ENCODE measurements at places on chromosomes 1 and 21.
A peak's percentile ranks its signal among the peaks of the same experiment; 100 is the strongest.

DNA sequence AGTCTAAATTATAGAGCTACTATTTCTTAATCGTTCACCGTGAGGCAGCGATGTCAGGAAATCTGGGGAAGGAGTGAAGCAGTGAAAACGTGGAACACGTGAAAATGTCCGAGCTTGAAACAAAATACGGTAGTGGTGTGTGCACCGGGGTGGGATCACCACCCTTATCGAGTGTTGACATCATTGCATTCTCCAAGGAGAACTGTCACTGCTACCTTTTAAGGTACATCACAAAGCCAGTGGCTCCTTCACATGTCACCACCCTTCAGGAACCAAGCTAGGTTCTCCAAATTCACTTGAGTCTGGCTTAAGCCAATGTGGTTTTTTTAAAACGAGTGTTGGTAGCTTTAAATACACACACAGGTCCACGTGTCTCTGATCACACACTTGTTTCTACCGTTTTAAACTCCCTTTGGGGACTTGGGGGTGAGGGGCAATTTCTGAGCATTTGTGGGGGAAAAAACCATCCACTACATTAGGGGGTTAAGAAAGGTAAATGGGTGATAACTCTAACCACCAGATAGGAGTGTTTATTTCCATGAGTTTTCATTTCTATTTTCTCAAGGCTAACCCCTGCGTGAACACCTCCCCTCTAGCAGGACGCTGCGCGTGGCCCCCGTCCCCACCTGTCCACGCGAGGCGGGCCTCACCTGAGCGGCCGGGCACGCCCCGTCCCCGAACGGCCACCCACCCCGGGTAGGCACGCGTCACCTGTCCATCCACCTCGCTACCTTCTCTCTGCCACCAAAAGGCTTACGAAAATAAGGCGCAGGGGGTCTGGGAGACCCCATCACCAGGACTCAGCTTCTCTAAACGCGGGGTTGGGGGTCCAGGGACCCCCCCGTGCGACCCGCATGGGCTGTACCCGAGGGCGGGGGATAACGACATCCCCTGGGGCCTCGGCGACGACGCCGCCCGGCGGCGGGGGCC, 978 bp downstream of the PRDM15 start:
- DNase-seq: peak; percentile 54

DNA sequence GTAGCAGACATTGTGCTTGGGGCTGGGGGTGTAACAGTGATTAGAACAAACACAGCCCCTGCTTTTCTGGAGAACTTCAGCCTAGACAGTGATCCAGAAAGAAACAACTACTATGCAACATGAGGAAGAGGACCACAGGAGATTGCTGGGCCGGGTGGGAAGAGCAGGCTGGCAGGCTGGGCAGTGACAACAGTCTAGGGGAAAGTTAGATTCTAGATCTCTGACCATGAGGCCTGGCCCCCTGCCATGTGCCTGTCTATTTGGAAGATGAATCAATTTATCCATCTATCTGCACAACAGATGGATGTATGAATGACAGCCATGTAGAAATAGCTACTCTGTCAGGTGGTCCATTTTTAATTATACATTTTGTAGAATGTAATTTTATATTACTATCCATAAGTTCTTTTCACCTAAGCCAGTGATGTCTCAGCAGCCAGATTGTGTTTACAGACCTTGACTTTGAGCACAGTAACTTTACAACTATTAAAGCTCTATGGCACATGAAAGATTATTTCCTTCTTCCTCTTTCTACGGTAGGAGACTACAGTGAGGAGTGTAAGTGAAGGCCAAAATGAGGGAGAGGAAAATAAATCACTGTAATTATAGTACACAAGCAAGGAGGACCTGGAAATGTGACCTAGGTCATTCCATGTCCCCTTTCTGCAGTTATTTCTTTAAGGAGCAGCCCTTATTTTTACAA, 15.5 kb downstream of the CLIC6 start:
- DNase-seq: no peak

- DNase-seq: peak; percentile 52
Observed at GRCh38 chr1:118481126-118481525, 296.1 kb upstream of the SPAG17 start.

DNA sequence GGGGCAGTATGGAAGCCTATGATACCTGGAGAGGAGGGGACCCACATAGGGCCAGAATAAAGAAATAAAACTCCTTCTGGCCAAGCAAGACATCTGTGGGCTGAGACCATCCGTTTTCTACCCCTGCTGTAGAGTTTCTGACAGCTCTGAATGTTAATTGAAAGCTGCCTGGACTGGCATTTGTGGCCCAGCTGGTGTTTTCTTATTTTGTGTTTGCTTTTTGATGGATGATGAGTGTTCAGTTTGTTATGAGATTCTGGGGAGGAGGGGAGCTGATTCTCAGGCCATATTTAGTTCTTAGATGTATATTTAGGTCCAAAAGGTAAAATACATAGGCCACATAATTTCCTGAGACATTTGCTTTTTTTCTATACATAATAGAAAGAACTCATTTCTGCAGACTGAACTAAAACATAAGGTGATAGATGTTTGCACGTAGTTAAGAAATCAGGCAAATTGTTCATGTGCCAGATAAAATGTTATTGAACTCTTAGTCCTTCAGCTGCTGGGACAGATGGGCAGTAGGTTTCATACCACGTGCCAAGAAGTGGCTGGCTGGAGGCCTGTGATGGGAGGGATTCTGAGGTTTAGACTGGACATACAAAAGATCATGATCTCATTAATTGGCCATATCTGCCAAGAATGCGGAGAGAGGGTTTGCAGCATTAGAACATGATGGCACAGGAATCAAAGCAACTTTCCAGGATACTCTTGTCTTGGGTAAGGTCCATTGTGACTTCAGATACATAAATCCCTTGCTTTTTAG, 54.1 kb downstream of the DSCAM start:
- DNase-seq: no peak

DNA sequence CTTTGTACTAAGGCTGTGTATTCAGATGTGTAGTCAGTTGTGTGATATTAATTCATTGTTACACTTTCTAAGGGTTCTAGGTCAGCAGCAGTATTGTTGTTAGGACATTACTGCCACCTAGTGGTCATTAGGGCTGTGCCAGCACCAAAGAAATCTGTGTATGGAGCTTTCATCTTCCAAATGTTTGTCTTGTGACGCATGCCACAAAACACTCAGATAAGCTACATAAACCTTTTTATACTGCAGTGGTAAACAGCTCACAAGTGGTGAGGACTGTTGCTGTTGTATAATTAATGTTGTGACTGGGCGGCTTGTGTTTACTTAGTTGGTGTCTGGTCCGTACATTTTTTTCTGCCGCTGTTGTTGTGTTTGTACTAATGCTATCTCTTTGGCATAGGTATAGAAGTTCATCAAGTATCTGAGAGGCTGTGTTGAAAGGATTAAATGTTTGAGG, 51.7 kb downstream of the S1PR1 start:
- peak; percentile 37 for DNase-seq

DNA sequence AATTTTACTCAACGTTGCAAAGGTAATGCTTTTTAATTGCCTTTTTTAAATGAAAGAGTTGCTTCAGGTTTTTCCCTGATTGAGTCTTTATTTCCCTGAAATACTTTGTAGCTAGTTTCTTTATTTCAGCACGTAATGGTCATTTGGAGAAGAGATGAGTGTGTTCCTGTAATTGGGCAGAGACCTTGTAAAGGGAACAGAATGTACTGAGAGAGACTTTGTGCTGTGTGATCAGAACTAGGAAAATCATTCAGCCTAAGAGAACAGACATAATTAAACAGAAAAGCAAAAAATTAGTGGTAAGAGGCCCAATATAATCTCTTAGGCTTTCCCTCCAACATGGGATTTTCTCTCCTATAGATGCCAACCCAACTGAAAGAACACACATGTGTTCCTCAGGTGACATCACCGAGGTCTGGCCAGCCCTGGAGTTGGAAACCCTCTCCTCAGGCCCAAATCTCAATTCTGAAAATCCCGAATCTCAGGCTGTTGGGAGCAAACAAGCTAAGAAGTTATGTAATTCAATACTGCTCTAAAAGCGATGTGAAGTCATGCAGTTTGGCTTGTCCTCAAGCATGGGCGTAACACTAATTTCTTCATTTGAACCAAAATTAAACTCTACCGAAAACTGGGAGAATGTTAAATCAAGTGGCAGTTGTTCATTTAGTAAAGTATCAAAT, 102.0 kb downstream of the TGFB2 start:
- no peak for DNase-seq

- no peak for DNase-seq
Observed at GRCh38 chr21:43321111-43321510, 105.8 kb downstream of the SIK1 start.

- DNase-seq: no peak
Observed at GRCh38 chr1:110718452-110718851, 43.7 kb upstream of the KCNA3 start.

DNA sequence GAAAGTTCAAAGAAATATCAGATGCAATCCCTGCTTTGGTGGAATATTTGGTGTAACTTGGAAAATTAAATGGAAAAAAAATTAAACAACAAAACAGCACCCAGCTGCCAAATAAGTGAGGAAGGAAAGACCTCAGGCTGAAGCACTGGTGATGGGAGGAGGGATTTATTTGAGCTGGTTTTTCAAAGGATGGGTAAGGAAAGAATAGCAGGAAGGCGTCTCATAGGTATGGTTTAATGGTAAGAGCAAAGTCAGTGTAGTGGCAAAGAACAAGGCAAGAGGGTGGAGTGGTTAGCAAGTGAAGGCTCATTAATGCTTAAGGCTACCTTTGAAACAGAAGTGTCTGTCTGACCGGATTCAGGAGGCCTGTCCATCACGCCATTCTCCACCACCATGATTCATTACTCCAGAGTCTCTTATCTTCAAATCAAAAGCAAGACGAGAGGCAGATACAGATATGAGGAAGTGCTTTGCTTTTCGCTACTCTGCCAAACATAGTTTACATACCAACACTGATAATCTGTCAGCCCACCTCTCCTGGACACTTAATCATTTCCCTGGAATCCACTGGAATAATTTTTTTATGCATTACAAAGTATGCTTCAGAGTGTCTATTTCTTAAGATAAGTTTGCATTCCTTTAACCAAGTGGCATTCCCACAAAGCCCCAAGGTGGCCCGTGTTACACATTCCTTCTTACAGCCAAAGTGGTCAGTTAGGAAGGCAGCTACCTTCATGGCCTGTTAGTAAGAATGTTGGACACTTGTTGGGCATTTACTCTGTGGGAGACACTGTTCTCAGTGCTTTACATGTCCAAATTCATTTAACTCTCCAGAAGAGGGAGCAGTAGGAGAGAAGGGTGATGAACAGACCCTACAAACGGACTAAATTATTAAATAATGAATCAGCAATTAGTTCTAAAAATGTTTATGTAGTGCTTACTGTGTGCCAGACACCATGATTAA, 146.6 kb downstream of the ROR1 start:
- DNase-seq: no peak

- no peak for DNase-seq
Observed at GRCh38 chr1:171052977-171053376, 37.7 kb upstream of the FMO3 start.

- DNase-seq: no peak
Observed at GRCh38 chr1:32398401-32398800, 4.2 kb upstream of the BSDC1 start.

GRCh38 chr1:230747890-230748800, 957 bp downstream of the CAPN9 start:
- no peak for DNase-seq

DNA sequence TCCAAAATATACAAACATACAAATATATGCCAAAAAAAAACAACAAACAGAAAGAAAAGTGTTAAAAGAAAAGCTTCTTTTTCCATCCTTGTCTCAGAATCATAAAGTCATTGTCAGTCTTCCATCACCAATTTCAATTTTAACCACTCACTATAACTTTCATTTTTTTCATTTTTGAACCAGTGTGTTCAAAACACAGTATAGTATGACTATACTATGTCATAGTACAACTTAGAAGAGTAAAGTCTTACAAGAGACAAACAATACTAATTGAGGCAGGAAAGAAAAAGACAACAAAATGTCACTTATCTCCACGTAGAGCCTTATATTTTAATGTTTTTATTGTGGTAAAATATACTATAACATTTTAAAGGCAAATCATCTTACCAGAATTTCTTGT, 7.6 kb downstream of the NSL1 start:
- no peak for DNase-seq

All from NCI-H1930 (cell line).